Stimulated activated effector memory CD8-positive, alpha-beta T cell treated with anti-CD3 and anti-CD28 coated beads, Interleukin-12 subunit alpha, Interleukin-12 subunit beta, amount 100 ng/mL, for 72 hours (primary cell): ENCODE measurements at places on chromosomes 7 and 10.

GRCh38 chr7:20220921-20221547, 3.9 kb upstream of the MACC1 start:
- DNase-seq, result no peak

GRCh38 chr7:158754746-158755444, 50.3 kb upstream of the NCAPG2 start:
- DNase-seq, result no peak

GRCh38 chr7:136079478-136079892, 102.3 kb upstream of the MTPN start:
- DNase-seq, result no peak

DNA sequence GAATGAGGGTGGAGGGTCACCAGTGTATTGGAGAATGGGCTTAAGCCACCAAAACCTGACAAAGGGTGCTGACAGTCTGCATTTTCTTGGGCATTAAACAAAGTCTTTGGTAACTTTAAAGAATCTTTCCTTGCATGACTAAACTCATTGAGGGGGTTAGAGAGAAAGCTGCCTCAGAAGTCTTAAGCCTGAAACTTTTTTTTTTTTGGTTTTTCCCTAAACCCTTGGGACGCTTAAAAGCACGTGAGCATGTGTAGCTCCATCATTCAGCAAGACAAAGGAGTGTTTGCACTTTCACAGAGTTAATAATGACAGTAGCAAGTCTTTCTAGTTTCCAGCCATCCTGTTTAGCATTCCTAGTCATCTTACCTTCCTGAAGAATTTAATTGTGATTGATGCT, 110.7 kb downstream of the LRMDA start:
- no peak for DNase-seq

- no peak for DNase-seq
Measured at GRCh38 chr10:57338823-57339558, 928.7 kb downstream of the IPMK start.

DNA sequence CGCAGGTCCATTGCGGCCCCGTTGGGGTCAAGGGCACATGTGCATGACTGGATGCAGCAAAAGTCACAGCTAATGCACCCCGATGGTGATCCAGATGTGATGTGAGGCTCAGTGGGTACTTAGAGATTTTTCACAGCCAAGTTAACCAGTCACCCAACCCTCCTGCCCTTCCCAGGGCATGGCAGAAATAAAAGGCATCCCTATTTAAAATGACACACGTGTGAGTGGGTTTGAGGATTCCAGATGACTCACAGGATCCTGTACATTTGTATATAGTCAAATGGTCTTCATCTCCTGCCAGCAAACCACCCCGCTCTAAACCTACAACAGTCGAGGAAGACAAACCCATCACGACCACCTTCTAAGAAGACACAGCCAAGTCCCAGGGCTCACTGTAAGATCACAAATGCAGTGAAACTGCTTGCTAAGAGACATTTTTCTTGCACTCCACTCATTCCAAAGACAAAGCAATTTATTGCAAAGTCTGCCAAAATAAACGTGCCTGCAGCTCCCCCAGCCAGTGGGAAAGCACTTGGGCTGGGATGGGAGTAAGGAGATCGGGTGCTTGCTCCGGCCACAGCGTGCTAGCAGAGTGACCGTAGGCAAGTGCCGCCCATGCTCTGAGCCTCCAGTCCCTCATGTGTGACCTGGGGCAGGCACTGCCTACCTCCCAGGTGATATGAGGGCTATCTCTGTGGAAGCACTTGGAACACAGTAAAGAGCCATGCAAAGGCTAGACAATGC, 86.6 kb upstream of the MACROH2A2 start:
- DNase-seq, result no peak

DNA sequence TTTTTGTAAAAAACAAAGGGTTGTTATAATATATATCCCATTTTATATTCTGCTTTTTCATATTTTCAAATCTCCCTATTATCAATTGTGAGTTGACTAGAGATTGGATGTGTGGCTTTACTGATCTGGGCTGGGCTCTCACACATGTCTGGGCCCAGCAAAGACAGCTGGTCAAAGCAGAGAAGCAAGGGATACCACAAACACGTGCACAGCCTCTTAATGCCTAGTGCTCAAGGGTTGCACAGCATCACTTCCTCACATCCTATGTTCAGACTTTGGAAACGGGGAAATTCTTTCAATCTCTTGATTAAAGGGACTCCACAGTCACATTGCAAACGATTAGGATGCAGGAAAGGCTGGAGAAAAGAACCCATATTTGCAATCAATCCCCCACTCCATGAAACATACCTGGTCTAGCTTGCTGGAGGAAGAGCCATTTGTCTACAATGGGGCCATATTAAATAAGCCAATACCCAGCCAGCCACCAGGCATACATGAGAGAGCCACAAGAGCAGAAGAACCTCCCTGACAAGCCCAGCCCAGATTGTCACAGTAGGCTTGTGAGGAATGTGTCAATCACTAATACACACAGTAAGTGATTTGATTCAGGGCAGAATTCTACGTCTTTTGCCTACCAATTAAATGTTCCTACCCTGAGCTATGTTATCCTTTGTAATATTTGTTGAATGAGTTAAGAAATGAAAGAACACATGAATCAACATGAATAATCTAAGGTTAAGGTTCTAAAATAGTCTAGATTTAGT, 431.2 kb downstream of the TNS3 start:
- DNase-seq, result no peak

DNA sequence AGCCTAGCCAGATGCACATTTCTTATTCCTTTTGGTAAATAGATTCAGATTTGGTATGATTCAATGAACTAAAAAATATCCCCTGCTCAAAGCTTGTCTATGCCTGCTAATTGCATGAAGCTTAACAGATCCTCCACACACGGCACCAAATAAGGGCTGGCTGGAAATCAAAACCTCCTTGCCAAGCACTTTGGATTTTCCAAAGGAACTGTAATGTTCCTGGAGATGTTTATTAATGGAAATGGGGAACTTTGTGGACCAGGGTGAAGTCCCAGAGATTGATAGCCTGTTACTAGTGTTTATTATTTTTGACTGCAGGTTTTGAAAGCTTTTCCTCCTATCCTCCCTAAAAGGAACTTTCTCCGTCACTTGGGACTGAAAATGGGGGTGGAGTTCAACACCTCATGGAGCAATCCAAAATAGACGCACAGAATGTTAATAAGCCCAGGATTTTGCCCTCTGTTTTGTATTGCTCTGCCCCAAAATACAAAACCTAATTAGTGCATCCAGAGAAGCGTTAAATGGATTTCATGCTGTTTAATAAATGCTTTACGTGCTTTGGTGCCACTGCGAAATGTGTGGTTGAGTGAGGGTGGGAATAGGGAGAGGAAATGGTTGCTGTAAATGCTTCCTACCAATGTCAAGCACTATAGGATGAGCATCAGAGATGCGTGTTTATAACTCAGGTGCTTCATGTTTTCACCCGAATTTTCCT, 1027.7 kb downstream of the LRMDA start:
- no peak for DNase-seq

GRCh38 chr10:88810196-88810961, 7.8 kb downstream of the LIPM start:
- no peak for DNase-seq

DNA sequence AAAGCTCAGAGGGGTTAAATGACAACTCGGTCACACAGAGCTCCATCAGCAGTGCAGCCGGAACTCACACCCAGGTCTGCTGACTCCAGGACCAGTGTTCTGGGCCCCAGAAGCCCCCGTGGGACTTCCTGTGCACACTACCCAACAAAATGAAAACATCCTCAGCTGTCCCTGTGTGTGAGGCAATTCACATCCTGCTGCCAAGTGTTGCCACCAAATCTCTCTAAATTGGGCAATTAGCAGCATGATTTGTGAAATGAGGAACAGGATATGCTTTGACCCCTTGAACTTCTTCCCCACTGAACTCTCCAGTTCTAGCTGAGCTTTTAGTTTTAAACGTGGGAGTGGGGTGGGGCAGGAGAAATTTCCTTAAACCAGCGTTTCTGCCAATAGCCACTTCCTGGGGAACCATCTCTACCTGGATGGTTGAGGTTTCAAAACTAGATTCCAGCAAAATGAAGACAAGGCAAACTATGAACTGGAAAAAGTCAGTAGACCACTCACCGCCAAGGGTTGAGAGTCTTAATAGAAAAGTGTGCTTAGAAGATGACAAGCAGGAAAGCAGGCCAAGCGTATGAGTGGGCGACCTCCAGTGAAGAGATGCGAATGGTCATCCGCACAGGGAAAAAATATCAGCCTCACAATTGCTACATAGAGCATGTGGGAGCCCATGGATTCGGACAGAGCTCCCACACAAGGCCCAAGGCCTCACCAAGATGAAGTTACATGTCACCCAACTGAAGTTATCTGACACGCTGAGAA, 51.9 kb upstream of the CHST15 start:
- no peak for DNase-seq

- DNase-seq, result no peak
Measured at GRCh38 chr7:45064047-45064725, 24.6 kb downstream of the NACAD start.

GRCh38 chr10:62779487-62780248, 24.9 kb upstream of the ADO start:
- DNase-seq, result peak; percentile 86

DNA sequence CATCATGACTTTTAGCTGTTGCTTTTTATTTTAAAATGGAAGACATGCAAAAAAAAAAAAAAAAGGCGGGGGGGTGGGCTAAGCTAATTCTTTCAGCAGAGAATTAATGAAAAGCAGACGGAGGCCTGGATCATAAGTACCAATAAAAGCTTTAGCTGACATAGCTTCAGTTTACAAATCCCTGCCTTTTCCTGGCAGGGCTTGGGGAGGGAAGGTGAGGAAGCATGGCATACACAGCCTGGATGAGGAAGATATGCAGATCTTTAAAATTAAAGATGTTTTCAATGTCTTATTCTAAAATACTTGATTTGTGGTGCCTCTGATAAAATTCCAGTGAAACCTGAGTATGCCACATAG, 57.0 kb downstream of the ICA1 start:
- DNase-seq, result no peak

DNA sequence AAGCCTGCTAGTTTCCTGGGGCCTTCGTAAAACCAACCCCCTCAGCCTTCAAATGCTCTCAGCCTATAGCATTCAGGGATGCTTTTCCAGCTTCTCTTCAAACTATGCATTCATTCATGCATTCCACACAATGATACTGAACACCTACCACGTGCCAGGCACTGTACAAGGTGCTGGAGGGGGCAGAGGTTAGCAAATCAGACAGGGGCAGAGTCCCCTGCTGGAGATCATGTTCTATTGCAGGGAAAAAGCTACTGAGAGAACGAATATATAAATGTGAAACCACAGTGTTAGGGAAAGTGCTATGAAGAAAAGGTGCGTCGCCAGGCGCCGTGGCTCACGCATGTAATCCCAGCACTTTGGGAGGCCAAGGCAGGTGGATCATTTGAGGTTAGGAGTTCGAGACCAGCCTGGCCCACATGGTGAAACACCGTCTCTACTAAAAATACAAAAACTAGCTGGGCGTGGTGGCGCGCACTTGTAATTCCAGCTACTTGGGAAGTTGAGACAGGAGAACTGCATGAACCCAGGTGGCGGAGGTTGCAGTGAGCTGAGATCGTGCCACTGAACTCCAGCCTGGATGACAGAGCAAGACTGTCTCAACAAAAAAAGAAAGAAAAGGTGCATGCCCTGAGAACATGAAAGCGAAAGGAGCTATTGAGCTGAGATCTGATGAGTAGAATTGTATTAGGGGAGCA, 64.6 kb upstream of the CALN1 start:
- DNase-seq, result no peak

DNA sequence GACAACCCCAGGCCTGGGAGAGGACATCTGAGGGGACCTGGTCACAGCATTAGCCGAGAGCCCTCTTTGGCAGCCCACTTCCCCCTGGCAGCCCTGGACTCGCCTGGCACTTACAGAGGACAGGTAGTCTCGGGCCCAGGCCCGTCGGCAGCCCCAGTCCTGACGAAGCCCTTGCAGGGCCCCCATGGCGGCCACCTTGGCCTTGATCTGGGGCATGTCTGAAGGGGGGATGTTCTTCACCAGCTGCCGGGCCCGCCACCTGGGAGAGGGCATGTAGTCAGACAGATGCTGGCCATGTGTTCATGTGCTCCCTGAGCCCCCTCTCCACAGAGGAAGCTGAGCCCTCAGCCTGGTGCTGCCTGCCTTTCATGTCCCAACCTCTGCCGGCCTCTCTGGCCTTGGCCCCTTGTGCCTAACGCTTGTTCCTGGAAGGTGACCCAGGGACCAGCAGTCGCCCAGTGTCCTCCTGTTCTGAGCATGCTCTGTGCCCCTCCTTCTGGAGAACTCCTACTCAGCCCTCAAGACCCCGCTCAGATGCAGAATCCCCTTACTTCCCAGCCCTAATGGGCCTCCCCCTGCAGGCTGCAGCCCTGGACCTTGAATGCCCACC, 13.9 kb downstream of the MYO1G start:
- DNase-seq, result no peak

DNA sequence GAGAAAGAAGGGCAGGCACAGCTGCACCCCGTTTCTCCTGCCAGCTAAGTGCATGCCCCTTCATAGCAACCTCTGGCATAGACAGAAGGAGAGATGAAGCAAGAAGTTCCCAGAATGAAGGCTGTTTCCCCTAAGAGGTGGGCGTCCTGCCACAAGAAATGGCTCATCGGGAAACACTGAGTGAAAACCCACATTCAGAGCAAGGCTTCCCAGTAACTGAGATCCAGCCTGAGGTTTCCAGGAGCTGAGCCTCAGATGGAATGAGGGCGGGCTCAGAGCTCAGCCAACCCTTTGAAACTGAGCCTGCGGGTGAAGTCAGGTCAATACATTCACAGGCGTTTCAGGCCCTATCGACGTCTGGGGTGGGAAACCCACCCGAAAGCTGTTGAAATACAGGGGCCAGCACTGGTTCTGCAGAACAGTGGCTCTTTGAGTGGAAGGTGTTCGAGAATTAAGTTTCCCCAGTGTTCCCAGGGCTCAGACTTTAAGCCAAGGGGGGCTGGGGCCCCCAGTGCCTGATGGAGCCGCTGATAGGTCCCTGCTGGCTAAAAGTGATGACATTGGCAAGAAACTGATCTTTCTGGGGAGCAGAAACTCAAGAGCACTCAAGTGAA, 510.2 kb downstream of the RPS24 start:
- no peak for DNase-seq

GRCh38 chr10:131513445-131513844, 201.9 kb upstream of the TCERG1L start:
- no peak for DNase-seq
